ENCODE measurements at places on chromosomes 11 and 22. TPM values are rescaled to one million over a fixed set of nuclear protein-coding genes. Genes with fewer than 3 reads are reported as not detected.

DNA sequence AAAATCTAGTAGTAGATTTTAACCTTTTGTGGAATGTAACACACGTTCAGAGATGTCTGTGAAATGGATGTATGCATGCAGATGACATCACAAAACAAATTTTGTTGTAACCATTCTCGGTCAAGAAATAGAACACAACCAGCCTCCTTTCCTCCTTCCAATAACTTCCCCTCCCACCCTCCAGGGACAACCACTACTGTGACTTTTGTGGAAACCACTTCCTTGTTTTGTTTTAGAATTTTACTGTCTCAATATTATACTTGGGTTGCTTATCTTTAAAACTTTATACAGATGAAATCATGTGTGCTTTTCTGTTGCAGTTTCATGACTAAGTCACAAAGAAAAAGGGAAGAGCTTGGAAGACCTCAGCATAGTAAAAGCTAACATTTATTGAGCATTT, 189.4 kb upstream of the NCAM1 start:
- peaks cover 15% of the 10 kb centered on the region for H3K27me3 ChIP-seq
- no peaks in the 10 kb centered on the region for H3K4me1 ChIP-seq
- no peak overlapping the region for H3K4me3 ChIP-seq
- no peak overlapping the region for H3K27ac ChIP-seq
- DNase-seq: no peak
- no peaks in the 10 kb centered on the region for H3K36me3 ChIP-seq

DNA sequence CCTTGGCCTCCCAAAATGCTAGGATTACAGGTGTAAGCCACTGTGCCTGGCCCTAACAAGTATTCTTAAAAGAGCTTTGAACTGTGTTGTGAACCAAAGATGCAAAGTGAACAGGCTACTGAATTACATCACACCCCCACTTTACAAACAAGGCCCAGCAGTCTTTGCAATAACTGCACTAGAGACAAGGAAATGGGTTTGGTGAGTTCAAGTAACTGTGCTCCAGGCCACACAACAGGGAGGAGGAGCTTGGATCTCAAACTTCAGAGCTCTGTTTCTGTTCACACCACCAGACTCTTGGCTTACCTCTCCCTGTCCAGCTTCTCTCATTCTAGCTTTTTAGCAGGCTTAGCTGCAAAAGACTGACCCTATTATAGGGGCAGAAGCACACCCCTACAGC, 30.4 kb upstream of the RASL10A start:
- H3K4me3 ChIP-seq: no peak overlapping the region
- peaks cover 6% of the 10 kb centered on the region for H3K4me1 ChIP-seq
- H3K27me3 ChIP-seq: no peaks in the 10 kb centered on the region
- DNase-seq: no peak
- H3K36me3 ChIP-seq: peaks cover 22% of the 10 kb centered on the region
- H3K27ac ChIP-seq: no peak overlapping the region

- peaks cover 2% of the 10 kb centered on the region for H3K4me1 ChIP-seq
- DNase-seq: no peak
- peaks cover 27% of the 10 kb centered on the region for H3K27me3 ChIP-seq
- no peaks in the 10 kb centered on the region for H3K36me3 ChIP-seq
Observed at GRCh38 chr11:76234021-76234415, 27.7 kb upstream of the WNT11 start.

DNA sequence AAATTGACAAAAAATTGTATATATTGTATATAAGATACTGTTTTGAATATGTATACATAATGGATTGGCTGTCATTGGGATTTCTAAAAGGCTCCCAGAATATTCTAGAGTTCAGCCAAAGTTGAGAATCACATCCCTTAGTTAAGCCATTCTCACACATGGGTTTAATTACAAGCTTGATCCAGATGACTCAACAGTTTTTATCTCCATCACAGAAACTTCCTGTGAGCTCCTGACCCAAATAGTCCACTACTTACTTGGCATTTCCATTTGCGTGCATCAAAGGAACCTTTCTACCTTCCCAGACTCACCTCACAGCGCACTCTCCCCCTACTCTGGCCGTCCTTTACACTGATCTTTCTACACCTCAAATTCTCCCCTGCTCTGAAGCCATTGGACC, 184.8 kb upstream of the ARHGAP20 start:
- no peak for DNase-seq
- peaks cover 14% of the 10 kb centered on the region for H3K27me3 ChIP-seq
- no peaks in the 10 kb centered on the region for H3K4me1 ChIP-seq

DNA sequence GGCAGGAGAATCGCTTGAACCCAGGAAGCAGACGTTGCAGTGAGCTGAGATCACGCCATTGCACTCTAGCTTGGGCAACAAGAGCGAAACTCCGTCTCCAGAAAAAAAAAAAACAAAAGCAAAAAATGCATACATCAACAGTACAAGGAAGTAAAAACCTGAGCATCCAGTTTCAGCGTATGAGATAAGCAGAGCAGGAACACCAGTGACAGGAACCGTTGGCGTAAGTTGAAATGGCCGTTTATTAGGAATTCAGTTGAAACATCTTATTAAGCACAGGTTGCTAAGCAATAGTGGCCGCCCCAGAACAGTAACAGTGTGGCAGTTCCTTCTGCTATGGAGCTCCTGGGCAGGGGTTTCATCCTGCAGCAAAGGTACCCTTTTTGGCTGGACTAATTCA, 4.0 kb upstream of the L3MBTL2 start:
- no peak overlapping the region for H3K27ac ChIP-seq
- H3K27me3 ChIP-seq: peaks cover 29% of the 10 kb centered on the region
- DNase-seq: no peak
- no peak overlapping the region for H3K4me3 ChIP-seq

DNA sequence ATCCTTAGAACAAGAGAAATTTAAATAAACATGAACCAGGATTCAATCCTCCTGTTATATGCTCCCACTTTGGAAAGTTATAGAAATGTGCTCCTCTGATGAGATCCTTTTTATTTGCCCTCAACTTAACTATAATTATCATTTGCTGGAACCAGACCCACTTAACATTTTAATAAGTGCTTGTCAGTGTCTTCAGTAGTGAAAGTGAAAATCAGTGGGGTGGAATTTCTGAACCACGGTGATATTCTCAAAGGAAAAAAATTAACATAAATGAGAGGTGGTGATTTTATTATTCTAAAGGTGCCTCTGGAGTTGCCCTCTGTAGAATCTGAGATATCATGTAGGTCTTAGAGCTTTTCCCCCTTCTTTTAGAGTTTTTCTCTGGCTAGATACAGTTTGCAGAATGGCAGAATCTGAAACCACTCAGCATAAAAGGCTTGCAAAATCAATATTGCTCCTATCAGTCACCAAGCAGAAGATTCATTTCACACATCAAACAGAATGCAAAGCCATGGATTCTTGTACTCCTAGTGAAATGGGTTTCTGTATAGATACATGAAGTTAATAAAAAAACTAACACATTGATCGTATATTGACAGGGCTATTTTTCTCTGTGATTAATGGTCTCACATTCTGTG, 213.2 kb downstream of the LUZP2 start:
- peaks cover 5% of the 10 kb centered on the region for H3K4me1 ChIP-seq
- no peaks in the 10 kb centered on the region for H3K36me3 ChIP-seq
- H3K27ac ChIP-seq: no peak overlapping the region
- H3K4me3 ChIP-seq: no peak overlapping the region
- H3K27me3 ChIP-seq: no peaks in the 10 kb centered on the region

DNA sequence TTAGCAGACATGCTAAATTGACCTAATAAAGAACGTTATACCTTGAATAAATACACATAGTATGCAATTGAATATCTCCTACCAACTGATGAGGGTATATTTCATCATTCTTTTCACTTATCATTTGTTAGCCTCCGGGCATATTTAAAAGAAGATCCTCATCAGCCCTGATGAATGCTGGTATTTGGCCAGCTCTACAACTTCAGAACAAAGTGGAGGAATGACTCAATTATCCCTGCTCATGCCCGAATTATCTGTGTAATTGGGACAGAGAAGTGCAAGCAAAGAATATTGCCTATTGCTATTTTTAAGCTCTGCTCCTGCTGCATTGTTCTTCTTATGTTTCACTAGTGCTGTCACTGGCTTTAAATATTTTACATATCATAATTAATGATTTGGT, 622.1 kb downstream of the METTL15 start:
- no peak overlapping the region for H3K27ac ChIP-seq
- H3K4me3 ChIP-seq: no peak overlapping the region
- DNase-seq: no peak
- no peaks in the 10 kb centered on the region for H3K36me3 ChIP-seq

DNA sequence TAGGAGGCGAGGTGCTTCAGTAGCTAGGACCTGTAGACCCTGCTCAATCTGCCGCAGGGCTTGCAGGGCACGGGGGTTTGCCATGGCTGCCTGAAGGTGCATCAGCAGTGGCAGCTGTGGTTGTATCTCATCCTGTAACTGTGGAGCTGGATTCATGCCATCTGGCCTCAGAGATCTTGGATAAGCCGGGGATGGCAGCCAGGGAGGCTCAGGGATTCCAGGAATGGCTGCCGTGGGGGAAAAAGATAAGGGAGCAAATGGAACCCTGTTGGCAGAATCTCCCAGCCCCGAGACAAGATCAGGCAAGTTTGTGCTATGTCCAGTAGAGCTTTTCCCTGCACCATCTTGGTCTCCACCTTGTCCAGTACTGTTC, 1.8 kb downstream of the UBQLN3 start:
- H3K27me3 ChIP-seq: no peaks in the 10 kb centered on the region
- no peak overlapping the region for H3K27ac ChIP-seq
- no peaks in the 10 kb centered on the region for H3K36me3 ChIP-seq
- DNase-seq: no peak

GRCh38 chr11:123299721-123300120, 104.7 kb upstream of the CLMP start:
- peaks cover 56% of the 10 kb centered on the region for H3K27me3 ChIP-seq
- no peak for DNase-seq
- peaks cover 4% of the 10 kb centered on the region for H3K4me1 ChIP-seq
- no peak overlapping the region for H3K27ac ChIP-seq
- H3K4me3 ChIP-seq: no peak overlapping the region
- H3K36me3 ChIP-seq: no peaks in the 10 kb centered on the region

DNA sequence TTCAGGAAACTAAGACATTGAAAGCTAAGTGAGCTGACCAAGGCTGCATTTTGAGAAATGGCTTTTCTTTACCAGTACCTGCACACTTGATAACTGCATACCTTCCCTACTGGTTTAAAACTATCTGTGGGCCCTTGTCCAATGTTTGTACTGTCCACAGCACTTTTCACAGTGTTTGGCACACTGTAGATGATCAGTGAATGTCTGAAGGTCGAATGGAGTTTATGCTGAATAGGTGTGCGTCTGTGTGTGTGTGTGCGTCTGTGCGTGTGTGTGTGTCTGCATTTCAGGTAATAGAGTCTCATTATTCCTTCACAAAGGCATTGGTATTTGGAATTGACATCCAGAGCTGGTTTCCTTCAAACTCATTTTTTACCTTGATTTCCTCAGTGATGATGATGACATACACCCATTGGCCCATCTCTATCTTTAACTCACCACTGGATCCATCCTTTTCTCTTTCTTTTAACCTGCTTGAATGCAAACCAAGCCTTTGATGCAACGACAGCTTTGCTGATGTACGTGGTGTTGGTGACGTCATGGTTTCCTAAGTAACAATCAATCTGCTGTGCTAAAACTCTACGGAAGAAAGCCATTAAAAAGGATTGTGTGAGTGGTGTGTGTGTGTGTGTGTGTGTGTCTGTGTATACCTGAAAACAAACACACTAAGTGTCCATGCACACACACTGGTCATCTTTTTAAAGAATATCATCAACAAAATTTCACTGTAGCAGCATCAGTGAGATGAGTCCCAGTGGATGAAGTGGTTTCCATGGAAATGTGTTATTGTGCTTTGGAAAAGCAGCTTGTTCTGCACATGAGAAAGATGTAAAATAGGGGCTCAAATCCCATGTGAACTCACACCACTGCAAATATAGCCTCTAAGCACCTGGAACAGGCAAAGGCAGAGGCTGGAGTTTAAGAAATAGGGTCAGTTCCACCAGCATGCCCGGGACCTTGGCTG, 490.2 kb upstream of the B3GAT1 start:
- no peak overlapping the region for H3K27ac ChIP-seq
- no peaks in the 10 kb centered on the region for H3K36me3 ChIP-seq
- H3K4me1 ChIP-seq: peaks cover 10% of the 10 kb centered on the region
- no peak for DNase-seq
- no peak overlapping the region for H3K4me3 ChIP-seq
- H3K27me3 ChIP-seq: peaks cover 20% of the 10 kb centered on the region

DNA sequence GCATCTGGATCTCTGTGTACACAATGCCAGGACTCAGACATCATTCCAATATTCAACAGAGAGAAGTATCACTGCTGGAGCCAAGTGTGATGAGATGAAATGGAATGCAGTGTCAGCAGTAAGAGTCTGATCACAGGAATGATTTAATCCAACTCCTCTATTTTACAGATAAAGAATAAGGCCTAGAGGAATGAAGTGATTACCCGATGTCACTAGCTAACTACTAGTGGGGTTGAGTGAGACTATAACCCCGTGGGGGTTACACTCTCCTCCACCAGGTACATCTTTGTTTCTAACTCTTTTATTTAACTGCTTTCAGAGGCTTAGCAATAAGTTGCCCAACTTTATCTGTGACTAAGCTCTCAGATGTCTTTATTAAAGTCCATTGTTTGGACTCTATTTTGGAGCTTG, 94.2 kb upstream of the FAT3 start:
- H3K36me3 ChIP-seq: no peaks in the 10 kb centered on the region
- no peak overlapping the region for H3K4me3 ChIP-seq
- no peaks in the 10 kb centered on the region for H3K4me1 ChIP-seq
- no peak overlapping the region for H3K27ac ChIP-seq
- no peak for DNase-seq

- H3K27ac ChIP-seq: no peak overlapping the region
- peaks cover 16% of the 10 kb centered on the region for H3K27me3 ChIP-seq
- H3K36me3 ChIP-seq: no peaks in the 10 kb centered on the region
- H3K4me1 ChIP-seq: peaks cover 2% of the 10 kb centered on the region
- no peak overlapping the region for H3K4me3 ChIP-seq
Observed at GRCh38 chr11:70191495-70192140, 11.5 kb upstream of the FADD start.

DNA sequence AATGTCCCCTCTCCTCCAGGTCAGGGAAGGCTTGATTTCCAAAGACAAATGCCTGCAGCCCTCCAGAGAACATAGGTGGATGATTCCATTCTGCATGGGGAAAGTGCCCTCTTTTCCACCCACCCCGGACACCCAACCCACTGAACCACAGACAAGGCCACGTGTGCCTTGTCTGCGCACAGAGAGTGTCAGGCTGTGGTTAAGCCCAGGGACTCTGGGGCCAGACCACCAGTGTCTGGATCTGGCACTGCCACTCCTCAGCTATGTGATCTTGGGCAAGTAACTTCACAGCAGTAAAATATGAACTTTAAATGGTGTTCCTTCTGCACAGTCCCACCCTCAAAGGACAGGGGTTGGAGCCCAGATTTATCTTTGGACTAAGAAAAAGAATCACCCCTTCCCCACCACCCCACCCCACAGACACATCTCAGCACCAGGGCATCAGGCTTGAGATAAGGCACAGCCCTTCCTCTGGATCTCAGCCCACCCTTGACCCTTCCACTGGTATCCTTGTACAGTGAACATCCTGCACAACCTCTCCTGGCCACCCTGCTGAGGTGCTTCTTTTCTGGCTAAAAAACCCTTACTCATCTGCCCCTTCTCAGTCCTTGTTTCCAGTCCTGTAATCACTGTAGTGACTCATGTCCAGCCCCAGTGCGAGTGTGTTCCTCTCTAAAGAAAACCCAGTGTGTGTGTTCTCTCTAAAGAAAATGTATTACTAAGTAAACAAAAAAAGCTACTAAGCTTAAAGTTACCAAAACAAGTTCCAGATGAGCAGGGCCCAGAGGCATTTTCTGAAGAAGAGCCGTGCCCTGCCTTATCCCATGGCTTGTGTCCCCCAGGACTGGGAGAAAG, 1.9 kb upstream of the PTGDR2 start:
- DNase-seq: no peak
- H3K4me1 ChIP-seq: peaks cover 10% of the 10 kb centered on the region
- no peak overlapping the region for H3K27ac ChIP-seq
- H3K27me3 ChIP-seq: peaks cover 3% of the 10 kb centered on the region

The C11orf97 gene
- not detected for total RNA-seq

The PICK1 gene
- 67.3 TPM for total RNA-seq

The PHF21B gene
- total RNA-seq: 37.4 TPM

The PAX6 gene
- total RNA-seq: 7.6 TPM

Measured in progenitor cell of endocrine pancreas (in vitro differentiated cells).